ENCODE measurements at places on chromosomes 4 and X. TPM values are rescaled to one million over a fixed set of nuclear protein-coding genes. Genes with fewer than 3 reads are reported as not detected.

DNA sequence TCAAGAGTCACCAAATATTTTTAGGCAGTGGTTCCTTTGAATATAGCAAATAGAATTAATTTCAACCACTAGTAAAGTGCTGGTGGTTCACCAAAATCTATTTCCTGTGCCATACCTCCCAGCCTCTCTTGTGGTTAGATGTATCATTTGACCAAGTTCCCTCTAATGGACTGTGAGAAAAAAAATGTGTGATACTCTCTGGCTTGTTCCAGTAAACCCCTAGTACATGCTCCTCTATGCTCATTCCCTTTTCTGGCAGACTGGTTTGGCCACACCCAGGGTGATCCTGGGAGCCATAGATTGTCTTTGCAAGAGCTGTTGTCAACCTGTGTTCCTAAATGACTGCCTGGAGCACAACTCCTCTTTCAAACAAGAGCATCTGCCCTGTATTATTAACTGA, 109.5 kb downstream of the FRAS1 start:
- peak; percentile 27 for DNase-seq

- no peak for DNase-seq
Measured at GRCh38 chr4:2928242-2929176, 34.7 kb downstream of the NOP14 start.

- peak; percentile 80 for DNase-seq
Measured at GRCh38 chr4:37802068-37802666, 24.3 kb upstream of the PGM2 start.

DNA sequence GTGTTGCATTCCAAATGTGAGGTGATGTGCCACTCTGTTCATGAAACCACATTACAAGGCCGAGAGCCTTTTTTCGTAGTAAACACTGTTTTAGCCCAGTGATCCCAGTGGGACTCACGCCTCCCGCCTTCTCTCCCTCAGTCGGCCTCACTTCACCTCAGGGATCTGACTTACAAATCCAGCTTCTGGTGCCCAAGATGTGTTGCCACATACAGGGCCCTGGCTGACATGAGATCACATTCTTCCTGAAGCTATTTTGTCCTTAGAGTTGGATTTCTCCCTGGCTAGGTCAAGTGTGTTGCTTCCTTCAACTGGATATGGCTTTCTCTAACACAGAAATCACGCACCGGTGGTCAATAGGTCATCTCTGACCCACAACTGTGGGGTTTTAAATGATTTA, 354.7 kb downstream of the FBXW7 start:
- DNase-seq, result no peak

GRCh38 chr4:38675146-38676121, 11.4 kb downstream of the KLF3 start:
- DNase-seq, result peak; percentile 86

- no peak for DNase-seq
Measured at GRCh38 chrX:38165023-38165422, 55.6 kb downstream of the SRPX start.

DNA sequence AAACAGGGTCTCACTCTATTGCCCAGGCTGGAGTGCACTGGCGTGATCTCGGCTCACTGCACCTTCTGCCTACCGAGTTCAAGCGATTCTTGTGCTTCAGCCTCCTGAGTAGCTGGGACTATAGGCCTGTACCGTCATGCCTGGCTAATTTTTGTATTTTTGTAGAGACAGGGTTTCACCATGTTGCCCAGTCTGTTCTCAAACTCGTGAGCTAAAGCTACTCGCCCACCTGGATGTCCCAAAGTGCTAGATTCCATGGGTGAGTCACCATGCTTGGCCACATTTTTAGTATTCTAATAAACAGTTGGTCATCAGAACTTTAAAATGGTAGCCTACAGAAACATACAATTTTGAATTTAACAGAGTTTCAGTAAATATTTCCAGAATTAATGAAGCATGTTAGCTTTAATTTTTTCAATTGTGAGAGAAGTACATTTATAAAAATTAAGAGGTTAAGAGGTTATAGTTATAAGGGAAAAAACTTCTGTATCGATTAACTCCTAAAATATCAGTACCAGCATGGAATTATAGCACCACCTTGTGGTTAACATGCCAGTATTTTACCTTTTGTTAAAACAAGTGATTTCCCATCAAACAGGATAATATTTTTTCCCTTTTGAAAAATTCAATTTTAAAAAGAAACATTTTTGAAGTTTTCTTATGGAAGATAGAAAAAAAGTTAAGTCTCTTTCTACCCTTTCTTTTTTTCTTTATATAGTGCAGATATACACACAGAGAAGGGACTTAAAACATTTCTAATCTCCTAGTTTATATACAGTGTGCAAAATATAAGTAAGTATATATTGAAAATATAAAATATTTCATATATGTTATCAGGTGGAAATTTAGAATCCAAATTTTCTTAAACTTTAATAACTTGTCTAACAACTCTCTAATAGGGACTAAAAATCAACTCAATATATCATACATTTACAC, 35.4 kb downstream of the CEP44 start:
- peak; percentile 36 for DNase-seq

- DNase-seq, result peak; percentile 37
Measured at GRCh38 chrX:43939187-43939926, 33.8 kb downstream of the NDP start.

DNA sequence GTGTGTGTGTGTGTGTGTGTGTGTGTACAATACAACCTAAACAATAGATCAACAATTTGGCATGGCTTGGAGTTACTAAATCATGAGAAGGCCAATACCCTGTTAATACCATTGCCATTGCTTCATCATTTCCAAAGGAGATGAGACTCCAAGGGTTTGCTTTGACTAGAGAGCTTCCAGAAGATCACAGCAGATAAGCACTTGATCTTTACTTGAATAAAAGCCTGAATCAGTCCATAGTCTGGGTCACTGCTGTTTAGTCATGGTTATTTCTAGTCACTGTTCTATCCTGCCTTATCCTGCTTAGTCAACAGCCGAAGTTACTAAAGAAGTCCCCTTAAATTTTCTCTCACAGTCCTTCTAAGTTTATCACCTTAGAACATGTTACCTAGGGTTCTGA, 58.2 kb downstream of the RAB40AL start:
- no peak for DNase-seq

DNA sequence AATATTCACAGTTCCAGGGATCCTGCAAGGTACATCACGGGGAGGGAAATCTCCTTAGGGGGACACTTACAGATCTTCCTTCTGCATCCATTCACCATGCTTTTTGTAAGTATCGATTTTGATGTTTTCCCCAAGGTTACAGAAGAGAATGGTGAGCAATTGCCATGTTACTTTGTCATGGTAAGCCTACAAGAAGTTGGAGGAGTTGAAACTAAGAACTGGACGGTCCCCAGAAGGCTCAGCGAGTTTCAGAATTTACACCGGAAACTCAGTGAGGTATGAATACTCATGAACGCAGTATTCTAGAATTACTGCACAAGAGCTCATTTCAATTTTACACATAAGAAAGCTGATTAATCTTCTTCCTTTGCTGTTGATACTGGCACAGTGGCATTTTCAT, 53.9 kb downstream of the LRP2BP start:
- no peak for DNase-seq

DNA sequence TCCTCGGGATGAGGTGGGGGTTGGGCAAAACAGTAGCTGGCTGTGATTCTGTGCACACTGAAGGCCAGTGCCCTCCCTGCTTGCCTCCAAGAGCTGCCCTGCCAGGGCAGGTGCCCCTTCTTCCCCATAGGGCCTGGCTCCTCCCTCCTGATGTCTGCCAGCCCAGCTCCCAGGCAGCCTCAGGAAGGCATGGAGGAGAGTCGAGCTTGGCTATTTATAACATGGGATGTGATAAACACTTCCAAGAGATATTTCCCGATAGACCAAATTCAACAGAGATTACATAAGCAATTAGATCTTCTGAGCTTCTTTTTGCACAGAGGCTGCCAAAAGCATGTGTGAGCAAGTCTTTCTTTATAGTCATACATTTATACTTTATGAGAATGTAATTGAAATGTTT, 45.3 kb upstream of the PJA1 start:
- peak; percentile 16 for DNase-seq

- no peak for DNase-seq
Measured at GRCh38 chr4:162849937-162850336, 316.8 kb downstream of the NAF1 start.

- peak; percentile 10 for DNase-seq
Measured at GRCh38 chr4:47646372-47646771, 161.3 kb downstream of the ATP10D start.

GRCh38 chr4:11748164-11748872, 319.6 kb upstream of the HS3ST1 start:
- DNase-seq, result peak; percentile 94

DNA sequence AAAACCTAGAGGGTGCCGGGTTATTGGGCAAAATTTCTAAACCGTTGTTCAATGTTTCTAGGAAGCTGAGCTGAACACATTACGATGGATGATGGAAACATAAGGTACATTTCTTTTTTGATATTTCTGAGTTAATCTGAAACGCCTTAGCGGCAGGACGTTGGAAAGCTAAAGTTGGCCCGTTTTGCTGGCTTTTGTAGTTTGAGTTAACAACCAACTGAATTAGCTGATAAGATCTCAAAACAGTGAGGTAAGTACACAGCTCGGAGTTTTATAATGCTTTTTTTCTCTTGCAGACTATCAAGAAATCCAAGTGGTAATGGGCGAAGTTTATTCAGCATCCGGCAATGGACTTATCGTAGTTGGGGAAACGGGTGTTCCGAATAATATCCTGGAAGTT, 73.5 kb downstream of the PRSS12 start:
- peak; percentile 2 for DNase-seq

DNA sequence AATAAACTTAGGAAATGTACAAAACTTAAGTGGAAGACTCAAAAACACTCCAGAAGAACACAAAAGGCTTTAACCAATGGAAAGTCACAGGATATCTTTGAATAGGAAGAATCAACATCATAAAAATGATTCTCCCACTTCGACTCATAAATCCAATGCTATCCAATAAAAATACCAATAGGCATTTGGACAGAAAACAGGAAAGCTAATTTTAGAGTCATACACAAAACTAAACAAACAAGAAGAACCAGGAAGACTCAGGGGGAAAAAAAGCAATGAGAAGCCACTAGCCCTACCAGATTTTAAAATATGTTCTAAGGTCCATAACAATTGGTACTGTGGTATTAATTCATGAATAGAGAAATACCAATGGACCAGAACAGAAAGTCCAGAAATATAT, 28.2 kb downstream of the SLC9A7 start:
- DNase-seq, result no peak

DNA sequence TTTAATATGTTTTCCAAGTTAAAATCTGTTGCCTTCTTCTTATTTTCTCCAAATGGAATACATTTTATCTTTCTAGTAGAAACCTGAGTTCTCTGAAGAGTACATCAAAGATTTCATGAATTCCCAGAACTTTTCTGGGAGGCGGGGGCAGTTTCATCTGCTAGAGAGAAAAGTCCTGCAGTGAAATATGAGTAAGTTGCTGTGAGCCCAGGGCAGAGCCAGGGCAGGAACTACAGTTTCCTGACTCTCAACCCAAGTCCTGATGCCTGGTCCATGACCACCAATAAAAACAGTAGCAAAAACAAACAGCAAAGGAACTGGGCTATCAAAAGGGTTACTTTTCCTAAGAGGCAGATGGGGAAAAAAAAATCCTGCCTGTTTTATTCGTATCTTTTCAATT, 239.4 kb upstream of the CTSO start:
- DNase-seq, result no peak

GRCh38 chrX:17361620-17362019, 13.4 kb upstream of the NHS start:
- no peak for DNase-seq

DNA sequence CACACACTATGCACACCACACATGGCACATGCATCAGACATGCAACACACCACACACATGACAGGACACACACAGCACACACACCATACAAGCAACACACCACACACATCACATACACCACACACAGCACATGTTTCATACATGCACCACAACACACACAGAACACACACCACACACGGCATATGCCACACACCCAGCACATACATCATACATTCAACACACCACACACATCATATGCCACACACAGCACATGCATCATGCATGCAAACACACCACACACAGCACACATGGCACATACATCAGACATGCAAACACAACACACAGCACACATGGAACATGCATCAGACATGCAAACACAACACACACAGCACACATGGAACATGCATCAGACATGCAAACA, 80.7 kb upstream of the LRPAP1 start:
- DNase-seq, result no peak

DNA sequence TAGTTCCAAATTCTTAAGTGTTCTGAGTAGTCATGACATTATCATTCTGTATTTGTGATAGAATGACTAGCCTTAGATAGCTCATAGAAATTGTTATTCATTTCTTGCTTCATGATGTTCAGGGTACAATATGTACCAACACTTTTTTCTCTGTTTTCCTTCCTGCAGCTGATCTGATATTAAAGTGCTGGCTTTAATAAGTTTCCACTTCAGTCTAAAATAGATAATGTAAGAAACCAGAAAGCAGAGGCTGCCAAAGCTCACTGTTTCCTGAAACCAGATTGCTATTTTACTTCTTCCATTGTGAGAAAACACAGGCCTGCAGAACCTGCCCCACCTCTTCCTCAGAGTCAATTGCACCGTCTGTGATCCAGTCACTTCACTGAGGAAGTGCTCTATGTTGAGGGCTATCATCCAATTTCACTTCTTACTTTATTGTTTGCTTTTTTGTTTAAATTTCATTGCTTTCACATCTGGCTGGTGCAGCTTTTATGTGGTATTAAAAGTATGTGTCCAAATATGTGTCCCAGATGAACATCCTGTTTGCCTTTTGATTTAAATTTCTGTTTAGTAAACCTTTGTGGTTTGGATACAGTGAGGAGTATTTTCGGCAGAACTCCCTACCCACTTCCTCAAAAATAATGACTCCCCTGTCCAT, 652.1 kb downstream of the ANKRD50 start:
- DNase-seq, result peak; percentile 50

The RAB9B gene
- 0.77 TPM for total RNA-seq

The HMGN5 gene
- total RNA-seq, result 1.7 TPM

The FGF16 gene
- not detected for total RNA-seq

The TMEM164 gene
- total RNA-seq, result 7.4 TPM

The WWC2 gene
- total RNA-seq, result 34.0 TPM

The CWH43 gene
- not detected for total RNA-seq

The LIMCH1 gene
- 2.8 TPM for total RNA-seq

The SCML1 gene
- total RNA-seq, result 7.7 TPM

The CT45A5 gene
- not detected for total RNA-seq

The HPGDS gene
- total RNA-seq, result not detected

The ERCC6L gene
- not detected for total RNA-seq

The CFAP47 gene
- total RNA-seq, result not detected

The MAP9 gene
- total RNA-seq, result 12.6 TPM

The MCUB gene
- 20.6 TPM for total RNA-seq
